Stimulated activated CD4-positive, alpha-beta T cell treated with anti-CD3 and anti-CD28 coated beads, Interleukin-4, amount 100 ng/mL, for 48 hours (primary cell): ENCODE measurements at places on chromosomes 16 and 17.

DNA sequence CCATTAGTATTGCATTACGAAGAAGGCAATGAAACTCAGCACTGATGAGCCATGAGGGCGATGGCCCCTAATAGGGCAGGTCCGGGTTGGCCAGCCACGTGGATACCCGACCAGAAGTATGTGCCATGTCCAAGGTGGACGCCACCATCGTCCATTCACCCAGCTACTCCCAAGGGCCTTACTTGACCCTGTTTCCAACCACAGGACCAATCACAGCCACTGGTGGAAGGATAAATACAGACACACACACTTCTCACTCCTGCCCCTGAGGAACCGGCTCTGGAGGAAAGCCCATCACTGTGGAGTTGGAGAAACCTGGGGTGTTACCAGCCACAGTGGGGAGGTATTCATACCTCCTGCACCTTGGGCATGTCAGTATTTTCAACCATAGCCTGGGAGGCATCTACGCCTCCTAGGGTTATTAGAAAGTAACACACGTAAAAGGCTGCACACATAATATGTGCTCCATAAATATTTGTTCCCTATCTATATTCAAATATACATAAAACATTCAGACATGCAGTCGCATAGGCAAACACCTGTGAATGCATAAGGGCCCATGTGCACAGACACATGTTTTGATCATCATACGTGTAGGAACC, 5.4 kb upstream of the ITGA3 start:
- DNase-seq: no peak

GRCh38 chr17:1730326-1731193, 6.1 kb downstream of the WDR81 start:
- no peak for DNase-seq

DNA sequence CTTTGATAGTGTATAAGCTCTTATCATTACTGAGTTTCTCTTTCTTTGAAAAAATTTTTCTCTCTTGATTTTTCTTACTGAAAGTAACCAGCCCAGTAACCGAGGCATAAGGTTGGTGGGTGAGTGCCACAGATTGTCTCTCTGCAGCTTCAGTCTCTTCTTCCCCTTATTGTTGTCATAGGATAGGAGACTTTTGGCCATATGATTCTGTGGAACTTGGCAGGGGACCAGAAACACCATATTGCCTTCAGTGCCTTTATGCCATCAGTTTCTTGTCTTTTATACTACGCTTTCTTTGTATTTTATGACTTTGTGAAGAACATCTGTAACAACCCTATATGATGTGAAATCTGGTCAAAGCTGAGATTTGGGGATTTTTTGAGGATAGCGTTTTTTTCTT, 341.6 kb upstream of the TBX2 start:
- DNase-seq: no peak

GRCh38 chr17:29149431-29150064, 30.6 kb downstream of the MYO18A start:
- no peak for DNase-seq

DNA sequence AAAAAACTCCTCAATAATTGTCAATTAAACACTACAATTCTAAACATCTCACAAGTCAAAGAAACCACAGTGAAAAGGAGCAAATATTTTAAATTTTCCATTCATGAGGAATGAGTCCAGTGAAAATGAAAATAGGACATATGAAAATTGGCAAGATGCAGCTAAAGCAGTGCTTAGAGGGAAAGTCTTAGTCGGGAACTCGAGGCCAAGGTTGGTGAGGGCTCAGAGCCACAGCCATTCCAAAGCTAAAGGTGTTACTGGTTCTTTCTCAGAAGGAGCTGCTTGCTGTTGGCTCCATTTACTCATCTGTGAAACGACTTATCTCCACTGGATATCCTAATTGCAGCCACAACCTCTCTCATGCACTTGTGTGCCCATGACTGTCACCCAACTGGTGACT, 6.5 kb downstream of the SLC38A8 start:
- DNase-seq: no peak

GRCh38 chr17:42281571-42282096, 5.4 kb upstream of the STAT5B start:
- no peak for DNase-seq

DNA sequence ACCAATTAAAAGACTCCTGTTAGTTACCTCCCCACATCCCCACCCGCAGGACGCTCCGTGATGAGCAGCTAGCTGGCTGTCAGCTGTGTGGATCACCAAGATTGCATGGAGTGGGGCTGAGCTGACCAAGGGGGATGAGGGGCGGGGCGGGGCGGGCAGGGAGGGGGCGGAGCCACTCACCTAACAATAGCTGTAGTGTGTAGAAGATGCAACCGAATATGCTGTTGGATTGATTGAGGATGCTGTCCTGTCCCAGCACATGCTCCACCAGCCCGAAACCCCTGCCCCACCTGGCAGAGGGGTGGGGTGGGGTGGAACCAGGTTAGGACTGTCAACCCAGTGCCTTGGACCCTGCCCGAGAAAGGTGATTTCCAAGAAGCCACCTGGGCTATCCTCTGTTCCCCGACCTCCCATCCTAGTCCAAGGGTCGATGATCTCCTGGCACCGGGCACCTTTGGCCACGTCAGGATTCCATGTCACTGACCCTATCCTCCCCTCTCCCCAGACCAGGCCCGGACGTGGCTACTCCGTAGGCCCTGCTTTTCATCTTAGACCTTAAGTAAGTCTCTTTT, 1.4 kb downstream of the VKORC1 start:
- no peak for DNase-seq

GRCh38 chr17:60171753-60172079, 21.9 kb downstream of the CA4 start:
- no peak for DNase-seq

DNA sequence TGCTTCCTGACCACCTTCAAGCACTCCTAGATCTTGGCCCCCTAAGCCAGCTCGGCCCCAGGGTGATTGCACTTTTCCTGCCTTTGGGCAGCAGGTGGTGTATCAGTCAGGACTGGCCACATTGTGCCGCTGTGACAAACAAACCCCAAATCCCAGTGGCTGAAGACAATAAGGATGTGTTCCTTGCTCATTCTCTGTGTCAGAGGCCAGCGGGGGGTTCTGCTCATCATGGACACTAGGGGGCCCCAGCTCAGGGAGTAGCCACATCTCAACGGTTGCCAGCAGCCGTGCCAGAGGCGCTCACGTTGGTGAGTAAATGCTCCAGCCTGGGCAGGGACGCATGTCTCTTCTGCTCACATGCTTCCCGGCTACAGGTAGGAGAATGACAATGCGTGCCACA, 60.4 kb downstream of the ZDHHC7 start:
- DNase-seq: peak; percentile 24

DNA sequence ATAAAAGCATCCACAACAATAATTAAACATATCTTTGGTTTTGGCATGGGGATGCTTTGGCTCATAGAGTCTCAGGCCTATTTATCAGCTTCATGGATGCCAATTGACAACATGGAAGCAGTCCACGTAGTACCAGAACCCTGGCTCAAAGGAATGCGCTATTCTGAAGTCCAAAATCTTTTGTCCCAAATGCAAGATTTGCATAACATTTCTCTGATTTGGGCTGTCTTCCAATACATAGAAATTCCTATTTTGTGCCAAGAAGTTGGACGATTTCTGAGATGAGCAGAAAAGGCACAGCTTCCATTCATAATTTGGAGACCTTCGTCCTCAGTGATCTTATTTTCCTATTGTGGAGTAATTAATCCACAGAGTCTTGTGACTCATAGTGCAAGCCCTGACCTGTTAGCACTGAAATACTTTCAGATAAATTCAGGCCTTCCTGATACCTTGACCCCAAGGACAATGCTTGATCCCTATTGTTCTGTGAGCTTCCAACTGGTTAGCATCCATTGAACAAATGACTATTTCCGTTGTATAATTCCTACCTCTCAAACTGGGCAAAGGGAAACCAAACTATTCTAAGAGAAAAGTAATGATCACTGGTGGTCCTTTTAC, 78.4 kb upstream of the CDH11 start:
- no peak for DNase-seq

DNA sequence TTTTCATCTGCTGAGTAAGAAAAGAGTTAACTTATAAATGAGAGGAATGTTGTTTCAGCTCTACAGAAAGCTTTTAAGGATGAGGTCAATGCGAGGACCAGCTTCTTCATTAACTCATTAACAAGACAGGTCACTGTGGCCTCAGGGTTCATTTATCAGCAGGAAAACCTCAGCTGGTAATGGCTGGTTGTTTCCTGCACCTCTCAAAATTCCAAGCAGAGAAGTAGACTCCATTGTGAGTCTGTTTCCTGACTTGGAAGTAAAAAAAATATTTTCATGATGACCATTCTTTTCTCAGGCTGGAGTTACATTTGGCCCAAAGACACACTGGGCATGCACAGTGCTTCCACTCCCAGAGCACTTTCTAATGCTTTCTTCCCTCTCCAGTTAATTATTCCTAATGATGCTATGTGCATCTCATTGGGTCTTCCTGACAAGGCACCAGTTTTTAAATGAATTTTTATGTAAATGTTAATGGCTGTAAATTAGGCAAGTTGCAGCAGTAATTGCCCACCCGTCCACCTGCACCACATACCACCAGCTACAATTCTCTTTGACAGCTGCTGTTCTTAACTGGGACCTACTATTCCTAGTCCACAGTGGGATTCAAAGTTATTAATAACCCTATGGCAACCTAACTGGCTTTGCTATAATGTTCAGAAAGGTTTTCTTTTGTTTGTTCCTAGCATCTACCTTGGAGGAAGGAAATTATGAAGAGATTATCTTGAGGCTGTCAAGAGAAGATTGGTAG, 89.5 kb upstream of the BCAR1 start:
- no peak for DNase-seq

DNA sequence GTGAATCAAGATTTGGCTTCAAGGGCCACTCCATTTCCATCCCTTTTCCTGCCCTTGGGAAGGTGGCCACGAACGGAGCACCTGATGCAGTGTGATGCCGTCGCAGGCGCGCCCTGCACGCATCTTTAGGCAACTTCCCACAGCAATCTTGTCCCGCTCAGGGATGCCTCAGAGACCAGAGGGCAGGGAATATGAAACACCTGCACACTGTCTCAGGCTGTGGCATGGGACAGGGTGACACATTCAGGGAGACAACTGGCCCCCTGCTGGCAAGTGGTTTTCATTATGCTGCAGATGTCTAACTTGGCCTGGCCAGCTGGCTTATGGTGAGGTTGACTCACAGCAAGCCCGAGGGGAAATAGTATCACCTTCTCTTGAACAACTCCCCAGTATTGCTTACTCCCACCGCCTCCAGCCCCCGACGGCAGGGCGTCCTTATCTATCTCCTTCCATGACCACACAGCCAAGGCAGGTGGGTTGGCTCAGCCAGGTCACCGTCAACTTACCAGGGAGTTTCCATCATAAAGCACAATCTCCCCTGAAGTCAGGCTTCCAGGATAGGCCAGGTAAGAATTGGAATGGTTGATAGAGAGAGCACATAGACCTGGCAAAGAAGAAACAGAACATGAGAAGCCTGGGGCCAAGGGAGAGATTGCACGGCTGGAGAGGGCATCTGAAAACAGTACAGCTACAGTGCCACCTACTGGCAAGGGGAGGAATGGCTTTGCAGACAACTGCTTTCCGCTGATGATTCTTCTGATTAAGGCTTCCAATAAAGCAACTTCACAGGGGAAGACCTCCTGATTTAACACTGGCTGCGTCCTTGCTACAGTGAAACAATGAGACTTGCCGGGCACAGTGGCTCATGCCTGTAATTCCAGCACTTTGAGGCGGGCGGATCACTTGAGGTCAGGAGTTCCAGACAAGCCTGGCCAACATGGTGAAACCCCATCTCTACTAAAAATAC, 21.1 kb downstream of the WIPI1 start:
- peak; percentile 74 for DNase-seq

DNA sequence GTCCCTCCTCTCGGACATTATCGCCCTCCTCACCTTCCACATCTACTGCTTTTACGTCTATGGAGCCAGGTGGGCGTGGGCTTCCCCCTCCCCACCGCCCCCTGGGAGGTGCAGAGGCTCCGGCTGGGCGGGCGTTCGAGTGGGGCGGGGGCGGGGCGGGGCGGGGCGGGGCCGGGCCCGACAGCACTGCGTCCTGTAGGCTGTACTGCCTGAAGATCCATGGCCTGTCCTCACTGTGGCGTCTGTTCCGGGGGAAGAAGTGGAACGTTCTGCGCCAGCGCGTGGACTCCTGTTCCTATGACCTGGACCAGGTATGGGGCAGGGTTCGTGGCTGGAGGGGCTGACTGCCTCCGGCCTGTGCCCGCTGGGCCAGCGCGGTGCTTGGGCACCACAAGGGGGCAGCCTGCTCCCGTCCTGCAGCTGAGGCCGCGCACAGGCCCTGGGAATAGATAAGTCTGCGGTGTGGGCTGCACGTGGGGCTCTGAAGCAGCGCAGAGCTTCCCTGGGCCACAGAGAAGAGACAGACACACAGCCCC, 9.2 kb downstream of the PIGQ start:
- peak; percentile 60 for DNase-seq
